ENCODE measurements at places on chromosomes 7 and 10.
A peak's percentile ranks its signal among the peaks of the same experiment; 100 is the strongest.

DNA sequence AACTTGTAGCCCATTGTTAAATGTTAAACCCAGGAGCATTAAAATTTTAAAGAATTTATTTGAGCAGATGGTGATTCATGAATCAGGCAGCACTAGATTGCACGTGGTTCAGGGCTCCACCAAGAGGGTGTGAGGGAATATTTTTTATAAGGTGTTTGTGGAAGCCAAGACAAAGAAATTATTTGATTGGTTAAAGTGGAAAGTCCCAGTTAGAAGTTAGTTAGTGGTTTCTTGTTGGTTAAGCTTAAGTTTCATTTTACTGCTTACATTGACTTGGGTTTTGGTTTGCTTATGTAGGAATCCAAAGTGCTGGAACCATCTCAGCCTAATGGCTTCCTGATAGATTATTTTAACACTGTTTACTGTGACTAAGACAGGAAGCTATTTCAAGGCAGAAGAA lies 906.2 kb downstream of the LRMDA start:
- no peak for DNase-seq

DNA sequence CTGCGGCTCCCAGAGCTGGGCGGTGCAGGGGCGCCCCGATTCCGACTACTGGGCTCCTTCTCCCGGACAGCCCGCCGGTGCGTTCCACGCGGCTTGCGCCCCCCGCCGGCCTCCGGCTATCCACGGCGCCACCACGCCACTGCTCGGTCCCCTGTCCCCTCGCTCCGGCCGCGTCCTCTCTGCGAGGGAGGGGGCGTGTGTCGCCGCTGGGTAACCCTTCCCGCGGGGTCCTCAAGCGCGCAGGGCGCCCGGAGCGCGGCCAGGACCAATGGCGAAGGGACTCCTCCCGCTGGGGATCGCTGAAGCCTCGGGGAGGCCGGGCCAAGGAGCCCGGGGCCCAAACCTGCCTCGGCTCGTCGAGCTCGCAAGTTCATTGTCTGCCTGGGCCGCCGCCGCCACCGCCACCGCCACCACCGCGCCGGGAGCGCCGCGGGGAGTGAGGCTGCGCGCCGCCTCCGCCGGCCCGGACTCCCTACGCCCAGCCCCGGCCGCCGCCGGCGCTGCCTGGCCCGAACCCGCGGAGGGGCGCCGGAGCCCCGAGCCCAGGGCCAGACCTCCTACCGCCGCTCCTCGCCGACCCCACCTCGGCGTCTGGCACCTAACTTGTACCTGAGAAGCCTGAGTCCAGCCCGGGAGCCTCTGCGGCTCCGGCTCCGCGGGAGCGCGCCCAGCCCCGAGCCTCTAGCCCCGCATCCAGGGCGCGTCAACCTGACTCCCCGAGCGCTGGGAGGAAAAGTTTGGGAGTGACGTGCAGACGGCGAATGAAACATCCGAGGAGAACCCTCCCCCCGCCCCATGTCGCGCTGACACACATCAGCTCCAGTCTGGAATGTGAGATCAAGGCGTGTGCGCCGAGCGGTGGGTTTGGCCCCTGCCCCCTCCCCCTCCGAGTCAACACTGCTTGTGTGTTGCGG lies at the start of gene CHST15:
Gene CHST15, minus strand, starts transcription at position 739 of the 914 bp plus-strand sequence. CDS start 47,386 bp downstream, outside the sequence.
- peak; percentile 23 for DNase-seq

DNA sequence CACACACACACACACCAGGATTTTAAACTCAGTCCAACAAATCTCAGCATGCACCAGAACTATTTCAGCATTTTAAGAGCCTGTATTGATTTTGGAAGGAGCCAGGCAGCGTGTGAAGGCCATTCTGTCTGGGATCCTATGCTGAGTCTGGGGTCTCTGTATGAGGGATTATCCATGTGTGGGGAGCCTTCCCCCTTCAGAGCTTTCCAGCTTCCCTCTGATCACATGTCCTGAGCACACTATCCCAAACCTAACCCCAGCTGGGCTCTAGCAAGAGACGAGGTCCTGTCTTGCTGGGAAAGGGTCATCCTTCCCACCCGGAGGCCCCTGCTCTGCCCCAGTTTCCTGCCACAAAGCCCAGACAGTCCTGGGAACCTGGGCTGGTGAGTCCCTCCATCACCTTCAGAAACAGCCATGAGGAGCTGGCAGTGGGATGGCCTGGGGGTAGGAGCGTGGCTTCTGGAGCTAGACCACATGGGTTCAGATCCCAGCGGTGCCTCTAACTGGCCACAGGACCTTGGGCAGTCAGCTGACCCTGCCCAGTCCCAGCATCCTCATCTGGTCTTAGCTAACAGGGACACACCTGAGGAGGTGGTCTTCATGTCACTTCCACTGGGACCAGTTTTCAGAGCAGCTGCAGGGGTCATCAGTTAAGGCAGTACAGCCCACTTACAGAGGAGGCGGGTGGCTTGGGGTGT lies 79.6 kb upstream of the RET start:
- no peak for DNase-seq

- no peak for DNase-seq
These were observed 51.7 kb upstream of the MSMB start for GRCh38 chr10:46097576-46098317.

GRCh38 chr7:1853986-1854865 lies 184.1 kb downstream of the ELFN1 start:
- no peak for DNase-seq

GRCh38 chr10:133011882-133012281 lies 69.5 kb upstream of the CFAP46 start:
- no peak for DNase-seq

GRCh38 chr7:12712236-12712635 lies 24.8 kb downstream of the ARL4A start:
- peak; percentile 86 for DNase-seq

Data from NCI-H1105 treated with DMSO at 0.1 percent for 48 hours (cell line).